ENCODE measurements at places on chromosomes 1 and 21. TPM values are rescaled to one million over a fixed set of nuclear protein-coding genes. Genes with fewer than 3 reads are reported as not detected.

PI4KB gene
- total RNA-seq, result 81.4 TPM

- no peak overlapping the region for H3K27ac ChIP-seq
- H3K4me1 ChIP-seq, result peaks cover 7% of the 10 kb centered on the region
- DNase-seq, result no peak
Measured at GRCh38 chr21:45354970-45355369, 50.0 kb upstream of the COL18A1 start.

DNA sequence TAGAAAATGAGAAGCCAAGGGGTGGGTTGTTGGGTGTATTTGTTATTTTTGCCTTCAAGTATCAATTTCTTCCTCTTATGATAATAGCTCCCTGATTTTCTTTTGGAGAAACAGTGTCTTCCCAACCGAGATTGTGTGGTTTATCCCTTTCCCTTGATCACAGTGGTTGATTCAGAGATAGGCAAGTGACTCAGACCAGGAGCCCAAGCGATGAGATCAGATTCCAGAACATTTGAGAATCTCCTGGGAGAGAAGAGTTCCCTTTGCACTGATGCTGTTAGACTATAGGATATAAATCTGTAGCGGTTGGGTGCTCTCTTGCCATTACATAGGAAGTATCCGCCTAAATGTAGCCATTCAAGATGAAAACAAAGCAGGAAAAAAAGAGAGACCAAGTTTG lies 90.1 kb upstream of the WDR26 start:
- peaks cover 20% of the 10 kb centered on the region for H3K27me3 ChIP-seq
- H3K36me3 ChIP-seq, result no peaks in the 10 kb centered on the region
- DNase-seq, result no peak
- no peak overlapping the region for H3K27ac ChIP-seq
- H3K4me3 ChIP-seq, result no peak overlapping the region
- H3K4me1 ChIP-seq, result peaks cover 6% of the 10 kb centered on the region

DNA sequence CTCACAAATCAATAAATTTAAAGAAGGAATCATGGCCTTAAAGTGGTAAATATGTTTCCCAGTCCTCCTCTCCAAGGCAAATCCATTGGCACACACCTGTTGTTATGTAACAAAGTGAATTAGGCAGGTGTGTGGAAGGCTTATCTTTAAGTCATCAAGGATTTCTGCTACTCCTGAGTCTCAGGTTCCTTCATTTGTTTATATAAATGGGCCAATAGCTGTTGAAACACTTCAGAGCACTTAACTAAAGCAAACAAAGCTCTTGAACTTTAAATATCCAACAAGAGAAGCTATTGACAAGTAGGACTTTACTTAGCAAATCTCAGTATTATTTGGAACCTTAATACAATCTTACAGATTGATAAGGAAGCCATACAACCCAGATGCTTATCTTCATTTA lies 99.3 kb upstream of the ESRRG start:
- H3K27me3 ChIP-seq, result no peaks in the 10 kb centered on the region
- DNase-seq, result no peak
- no peaks in the 10 kb centered on the region for H3K36me3 ChIP-seq

DNA sequence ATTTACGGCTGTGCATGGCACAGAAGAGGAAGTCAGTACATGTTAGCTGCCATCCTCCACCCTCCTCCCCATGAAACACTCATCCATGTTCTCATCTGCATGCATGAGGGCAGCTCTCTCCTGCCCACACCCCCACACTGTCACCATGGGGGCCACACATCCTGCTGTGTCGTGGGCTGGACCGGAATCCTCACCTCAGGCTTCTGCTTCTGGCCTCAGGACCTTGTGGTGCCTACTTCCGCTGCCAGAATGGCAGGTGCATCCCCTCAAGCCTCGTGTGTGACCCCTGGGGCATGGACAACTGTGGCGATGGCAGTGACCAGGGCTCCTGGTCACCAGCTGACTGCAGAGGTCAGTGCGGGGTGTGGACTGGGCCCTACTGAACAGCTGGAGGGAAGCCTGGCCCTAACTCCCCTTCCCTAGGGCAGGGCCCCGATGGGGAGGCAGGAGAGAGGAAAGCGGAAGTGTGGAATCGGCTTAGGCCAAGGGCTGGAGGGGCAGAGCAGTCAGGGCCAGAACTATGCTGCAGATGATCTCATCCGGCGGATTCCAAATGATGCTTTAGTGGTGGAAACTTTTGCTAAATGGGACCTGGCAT lies 3.8 kb downstream of the LDLRAD2 start:
- no peak for DNase-seq
- peaks cover 4% of the 10 kb centered on the region for H3K36me3 ChIP-seq
- no peak overlapping the region for H3K4me3 ChIP-seq
- peaks cover 28% of the 10 kb centered on the region for H3K27me3 ChIP-seq
- H3K27ac ChIP-seq, result no peak overlapping the region

C1orf226 gene
- not detected for total RNA-seq

MX2 gene
- 86.4 TPM for total RNA-seq

- H3K27ac ChIP-seq, result no peak overlapping the region
- H3K36me3 ChIP-seq, result no peaks in the 10 kb centered on the region
- H3K27me3 ChIP-seq, result peaks cover 5% of the 10 kb centered on the region
- DNase-seq, result no peak
- H3K4me3 ChIP-seq, result no peak overlapping the region
Measured at GRCh38 chr1:208763971-208764370, 519.8 kb upstream of the PLXNA2 start.

- H3K4me3 ChIP-seq, result no peak overlapping the region
- H3K27ac ChIP-seq, result no peak overlapping the region
- H3K27me3 ChIP-seq, result no peaks in the 10 kb centered on the region
- no peaks in the 10 kb centered on the region for H3K36me3 ChIP-seq
Measured at GRCh38 chr21:19124691-19125090, 721.1 kb upstream of the TMPRSS15 start.

- H3K36me3 ChIP-seq, result no peaks in the 10 kb centered on the region
- peak overlapping the region; percentile 87 for H3K4me3 ChIP-seq
- H3K27ac ChIP-seq, result peak overlapping the region; percentile 89
- H3K4me1 ChIP-seq, result peaks cover 11% of the 10 kb centered on the region
- no peaks in the 10 kb centered on the region for H3K27me3 ChIP-seq
Measured at GRCh38 chr1:236502579-236502971, 21.2 kb upstream of the LGALS8 start.

GRCh38 chr1:105072850-105073249 lies 1323.2 kb downstream of the AMY1C start:
- H3K36me3 ChIP-seq, result no peaks in the 10 kb centered on the region
- no peaks in the 10 kb centered on the region for H3K27me3 ChIP-seq
- no peak overlapping the region for H3K27ac ChIP-seq
- H3K4me3 ChIP-seq, result no peak overlapping the region
- DNase-seq, result no peak

DMRTB1 gene
- total RNA-seq, result not detected

- peaks cover 4% of the 10 kb centered on the region for H3K36me3 ChIP-seq
- H3K4me3 ChIP-seq, result peak overlapping the region; percentile 82
- no peak overlapping the region for H3K27ac ChIP-seq
- no peak for DNase-seq
- H3K4me1 ChIP-seq, result peaks cover 4% of the 10 kb centered on the region
Measured at GRCh38 chr1:115642168-115643072, 650 bp downstream of the VANGL1 start.

DNA sequence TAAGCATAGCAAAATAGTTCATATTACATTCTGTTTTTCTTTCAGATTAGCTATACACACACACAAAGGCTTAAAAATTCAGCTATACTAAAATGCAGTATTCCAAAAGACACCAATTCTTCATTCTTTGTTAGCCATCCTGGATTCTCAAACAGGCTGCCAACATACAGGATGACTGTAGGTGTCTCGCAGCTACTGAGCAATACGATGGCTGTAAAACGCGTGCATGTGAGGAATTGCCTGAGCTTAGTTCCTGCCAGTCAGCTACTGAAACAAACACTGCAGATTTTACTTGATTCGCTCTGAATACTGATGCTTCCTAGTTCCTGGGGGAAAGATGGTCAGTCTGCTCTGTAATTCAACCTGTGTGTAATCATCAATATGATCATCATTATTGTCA lies 24.7 kb upstream of the HMGN1 start:
- H3K4me3 ChIP-seq, result no peak overlapping the region
- no peak overlapping the region for H3K27ac ChIP-seq
- no peak for DNase-seq
- H3K4me1 ChIP-seq, result no peaks in the 10 kb centered on the region
- H3K36me3 ChIP-seq, result no peaks in the 10 kb centered on the region
- peaks cover 15% of the 10 kb centered on the region for H3K27me3 ChIP-seq

- H3K4me3 ChIP-seq, result no peak overlapping the region
- no peak overlapping the region for H3K27ac ChIP-seq
- peaks cover 10% of the 10 kb centered on the region for H3K4me1 ChIP-seq
- no peaks in the 10 kb centered on the region for H3K36me3 ChIP-seq
- no peak for DNase-seq
Measured at GRCh38 chr1:156515956-156516355, 15.4 kb upstream of the MEF2D start.

- H3K4me1 ChIP-seq, result peaks cover 67% of the 10 kb centered on the region
- H3K36me3 ChIP-seq, result peaks cover 4% of the 10 kb centered on the region
- no peak overlapping the region for H3K4me3 ChIP-seq
- H3K27me3 ChIP-seq, result no peaks in the 10 kb centered on the region
Measured at GRCh38 chr1:12475101-12475500, 142.9 kb downstream of the DHRS3 start.

C2CD2 gene
- total RNA-seq, result 3.7 TPM

FAM89A gene
- 1.8 TPM for total RNA-seq

DNA sequence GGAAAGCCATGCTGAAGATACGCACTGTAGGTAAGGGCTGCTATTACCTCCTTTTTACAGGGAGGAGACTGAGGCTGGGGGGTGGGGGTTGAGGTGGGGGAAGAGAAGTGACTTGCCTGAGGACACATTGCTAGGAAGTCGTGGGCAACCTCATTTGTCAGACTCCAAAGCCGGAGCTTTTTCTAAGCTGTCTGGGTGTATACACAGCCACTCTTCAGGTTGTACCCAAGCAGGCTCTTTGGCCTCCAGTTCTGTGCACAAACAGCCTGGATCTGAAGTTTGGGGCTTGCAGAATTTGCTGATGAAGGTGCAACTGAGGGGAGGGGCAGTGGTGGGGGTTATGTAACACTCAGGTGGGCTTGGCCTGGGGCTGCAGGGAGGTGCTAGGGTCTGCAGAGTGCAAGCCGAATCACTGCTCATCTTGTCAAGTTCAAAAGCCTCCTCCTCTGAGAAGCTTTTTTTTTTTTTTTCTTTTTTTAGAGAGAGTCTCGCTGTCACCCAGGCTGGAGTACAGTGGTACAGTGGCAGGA lies 16.9 kb downstream of the TINAGL1 start:
- peaks cover 47% of the 10 kb centered on the region for H3K27me3 ChIP-seq
- peaks cover 8% of the 10 kb centered on the region for H3K4me1 ChIP-seq
- H3K36me3 ChIP-seq, result peaks cover 2% of the 10 kb centered on the region
- no peak overlapping the region for H3K27ac ChIP-seq
- H3K4me3 ChIP-seq, result no peak overlapping the region
- no peak for DNase-seq

DNA sequence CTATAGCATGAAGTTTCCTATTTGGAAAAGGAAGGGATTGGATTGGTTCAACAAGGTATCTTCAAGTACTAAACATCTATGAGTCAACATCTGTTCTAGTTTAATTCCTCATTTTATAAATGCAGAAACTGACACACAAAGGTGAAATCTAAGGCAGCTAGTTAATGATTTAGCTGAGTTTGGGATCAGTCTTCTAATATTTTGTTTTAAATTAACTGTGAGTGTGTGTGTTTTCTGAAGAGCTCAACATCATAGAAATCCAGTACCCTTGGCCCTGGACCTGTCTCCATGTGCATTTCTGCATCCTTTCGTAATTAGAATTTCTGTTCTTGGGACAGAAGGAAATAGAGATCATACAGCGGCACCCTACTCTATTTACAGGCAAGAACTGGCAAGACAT lies 105.9 kb downstream of the RGS2 start:
- no peak overlapping the region for H3K27ac ChIP-seq
- no peaks in the 10 kb centered on the region for H3K4me1 ChIP-seq
- DNase-seq, result no peak

DNA sequence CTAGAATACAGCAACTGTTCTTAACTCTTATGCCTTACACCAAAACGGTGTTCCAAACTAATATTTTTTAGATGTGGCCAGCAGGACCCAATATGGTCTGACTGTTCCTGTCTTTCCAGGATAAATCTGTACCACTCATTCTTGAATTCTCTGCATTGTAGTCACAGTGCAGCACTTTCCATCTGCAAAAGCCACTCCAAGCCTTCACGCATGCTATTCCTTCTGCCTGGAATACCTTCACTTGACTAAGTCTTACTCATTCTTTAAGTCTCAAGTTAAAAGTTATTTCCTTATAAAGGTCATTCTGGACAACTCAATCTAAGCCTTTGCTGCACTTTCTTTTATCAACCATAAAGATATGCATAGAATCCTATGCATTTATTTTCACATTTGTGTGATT lies 1194.5 kb downstream of the PLA2G4A start:
- no peaks in the 10 kb centered on the region for H3K36me3 ChIP-seq
- H3K27me3 ChIP-seq, result no peaks in the 10 kb centered on the region
- no peak for DNase-seq
- no peaks in the 10 kb centered on the region for H3K4me1 ChIP-seq
- H3K27ac ChIP-seq, result no peak overlapping the region

GJA9 gene
- not detected for total RNA-seq

ITLN2 gene
- not detected for total RNA-seq

DNA sequence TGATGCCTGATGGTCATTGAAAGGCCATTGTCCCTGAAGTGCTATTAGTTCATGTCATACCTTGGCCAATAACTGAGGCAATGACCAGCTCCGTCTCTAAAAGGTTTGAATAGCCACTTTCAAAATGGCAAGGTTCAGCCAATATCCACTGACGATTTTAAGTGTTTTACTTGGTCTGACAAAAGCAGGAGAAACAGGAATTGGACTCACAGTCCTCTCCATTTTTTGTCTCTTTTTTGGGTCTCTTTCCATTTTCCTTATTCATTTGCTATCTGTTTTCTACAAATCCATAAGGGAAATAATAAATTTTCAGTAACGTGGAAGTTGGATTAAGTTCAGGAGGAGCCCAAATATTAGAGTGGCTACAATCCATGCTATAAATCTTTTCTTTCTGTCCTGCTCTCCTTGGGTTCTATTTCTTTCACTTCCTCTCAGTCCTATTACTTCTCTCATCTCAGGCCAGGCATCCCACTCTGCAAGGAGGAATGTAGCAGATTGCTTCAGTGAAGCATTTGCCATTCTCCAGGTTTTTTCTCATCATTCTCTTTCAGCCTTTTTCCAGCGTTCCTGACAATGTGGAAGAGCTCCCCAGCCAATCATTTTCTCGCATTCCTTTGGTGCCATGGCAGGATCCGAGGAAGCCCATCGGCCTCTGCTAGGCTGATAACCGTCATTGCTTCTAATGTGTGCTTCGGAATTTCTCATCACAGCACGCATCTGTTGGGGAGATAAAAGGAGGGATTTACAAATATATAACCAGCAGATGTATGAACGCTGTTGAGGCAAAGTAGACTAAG lies 414.5 kb downstream of the ADGRL2 start:
- no peak overlapping the region for H3K4me3 ChIP-seq
- H3K27me3 ChIP-seq, result no peaks in the 10 kb centered on the region
- no peak overlapping the region for H3K27ac ChIP-seq
- DNase-seq, result no peak

GRCh38 chr1:154944401-154945159 lies 8.1 kb upstream of the PMVK start:
- H3K27me3 ChIP-seq, result no peaks in the 10 kb centered on the region
- DNase-seq, result no peak
- peaks cover 64% of the 10 kb centered on the region for H3K4me1 ChIP-seq
- H3K4me3 ChIP-seq, result peak overlapping the region; percentile 99
- H3K36me3 ChIP-seq, result peaks cover 7% of the 10 kb centered on the region
- H3K27ac ChIP-seq, result peak overlapping the region; percentile 100

TESK2 gene
- total RNA-seq, result 6.5 TPM

GRCh38 chr1:172990598-172991215 lies 60.0 kb downstream of the TNFSF18 start:
- H3K4me3 ChIP-seq, result no peak overlapping the region
- no peak for DNase-seq
- no peak overlapping the region for H3K27ac ChIP-seq
- H3K4me1 ChIP-seq, result no peaks in the 10 kb centered on the region
- no peaks in the 10 kb centered on the region for H3K36me3 ChIP-seq
- no peaks in the 10 kb centered on the region for H3K27me3 ChIP-seq

APOBEC4 gene
- total RNA-seq, result not detected

GUCA2A gene
- total RNA-seq, result not detected

Data from T-helper 17 cell (primary cell).